ENCODE measurements at places on chromosomes 7 and 10.

DNA sequence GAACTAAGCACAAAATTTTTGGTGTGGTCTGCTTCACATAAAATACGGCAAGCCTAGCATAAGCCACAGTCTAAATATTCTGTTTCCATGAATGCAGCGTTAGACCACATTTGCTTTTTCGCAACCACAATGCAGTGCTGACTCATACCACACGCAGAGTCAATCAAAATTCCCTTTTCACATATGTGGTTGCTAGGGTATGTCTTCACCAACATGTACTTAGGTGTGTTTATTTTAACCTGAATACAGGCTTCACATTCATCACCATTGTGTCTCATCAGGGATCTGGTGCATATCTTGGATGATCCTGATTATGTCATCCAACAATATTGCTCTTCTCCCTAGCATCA lies 90.8 kb downstream of the CHN2 start:
- DNase-seq = peak; percentile 89

GRCh38 chr7:85554236-85555178 lies 367.7 kb upstream of the SEMA3D start:
- DNase-seq = peak; percentile 91

- DNase-seq = peak; percentile 75
These were observed 156.6 kb upstream of the LYZL2 start for GRCh38 chr10:30786131-30786530.

GRCh38 chr10:14048930-14049613 lies 281.7 kb downstream of the FRMD4A start:
- peak; percentile 65 for DNase-seq

DNA sequence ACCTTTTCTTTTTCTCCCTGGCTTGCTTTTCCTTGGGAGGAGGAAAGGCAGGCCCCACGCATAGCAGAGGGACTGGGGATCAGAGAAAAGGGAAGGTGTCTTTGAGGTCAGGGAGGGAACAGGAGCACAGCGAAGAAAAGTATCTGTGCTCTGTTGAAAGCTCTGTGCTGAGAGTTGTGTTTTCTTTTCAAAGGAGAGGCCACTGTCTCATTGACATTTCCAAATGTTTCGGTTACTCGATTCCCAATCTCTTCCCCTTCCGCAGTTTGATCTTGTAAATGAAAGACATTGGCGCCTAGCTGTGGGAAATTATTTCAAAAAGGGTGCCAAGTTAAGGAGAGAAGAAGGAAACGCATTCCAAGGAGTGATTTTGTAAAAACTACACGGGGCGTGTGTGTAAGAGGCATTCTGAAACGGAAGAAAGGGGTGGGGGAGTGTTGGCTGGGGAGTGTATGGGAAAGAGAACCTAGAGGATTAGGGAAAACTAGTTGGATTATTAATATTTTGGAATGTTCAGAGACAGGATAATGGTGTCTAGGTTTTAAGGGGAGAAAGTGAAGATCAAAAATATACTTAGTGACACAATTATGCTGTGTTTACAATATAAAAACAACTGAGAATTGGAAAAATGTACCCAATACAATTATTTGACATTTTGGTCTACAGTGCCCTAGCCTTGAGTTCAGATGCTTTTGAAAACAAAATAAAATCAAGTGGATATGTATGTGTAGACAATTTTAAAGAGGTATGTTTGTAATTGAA lies 708 bp downstream of the KLHDC10 start:
- peak; percentile 31 for DNase-seq

DNA sequence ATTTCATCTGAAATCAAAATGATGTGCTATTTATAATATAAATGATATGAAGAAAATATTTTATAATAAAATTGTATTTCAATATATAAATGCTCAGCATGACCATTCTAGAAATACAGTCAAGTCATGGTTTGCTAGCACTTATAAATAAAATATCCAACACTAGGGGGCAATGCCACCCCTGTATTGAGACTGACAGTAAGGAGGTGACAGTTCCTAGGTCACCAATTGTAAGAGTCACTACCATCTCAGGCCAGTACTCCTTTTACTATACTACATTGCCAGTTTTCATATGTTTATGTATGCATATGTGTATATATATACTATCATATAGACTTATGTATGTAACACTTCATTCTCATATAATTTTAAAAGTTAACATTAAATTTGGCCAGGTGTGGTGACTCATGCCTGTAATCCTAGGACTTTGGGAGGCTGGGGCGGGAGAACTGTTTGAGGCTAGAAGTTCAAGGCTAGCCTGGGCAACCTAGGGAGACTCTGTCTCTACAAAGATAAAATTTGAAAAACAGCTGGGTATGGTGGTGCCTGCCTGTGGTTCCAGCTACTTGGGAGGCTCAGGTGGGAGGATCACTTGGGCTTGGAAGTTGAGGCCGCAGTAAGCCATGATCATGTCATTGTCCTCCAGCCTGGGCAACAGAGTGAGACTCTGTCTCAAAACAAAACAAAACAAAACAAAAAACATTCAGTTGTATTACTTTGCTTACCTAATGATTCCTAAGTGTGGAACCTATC lies 2.4 kb upstream of the CNOT4 start:
- DNase-seq = peak; percentile 78

DNA sequence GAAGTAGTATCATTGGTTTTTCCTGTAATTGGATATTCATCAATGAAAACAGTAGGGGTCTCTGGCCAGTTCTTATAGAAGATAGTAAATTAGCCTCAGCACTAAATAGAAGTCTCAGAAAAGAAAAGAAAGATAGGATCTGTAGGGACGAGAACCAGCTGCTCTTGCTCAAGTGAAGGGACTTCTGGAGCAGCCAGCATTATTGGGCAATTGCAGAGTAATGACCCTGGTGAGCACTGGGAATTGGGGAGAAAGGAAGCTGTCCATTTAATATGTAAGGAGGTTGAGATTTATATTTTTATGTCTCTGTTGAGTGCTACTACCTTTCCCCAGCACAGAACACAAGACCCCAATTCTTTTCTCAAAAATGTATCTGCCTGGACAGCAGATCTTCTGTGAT lies 61.2 kb upstream of the WNT16 start:
- no peak for DNase-seq

GRCh38 chr7:143230602-143231457 lies 9.0 kb downstream of the TAS2R40 start:
- no peak for DNase-seq

GRCh38 chr7:141013345-141013715 lies 1.4 kb downstream of the MRPS33 start:
- DNase-seq = no peak

- DNase-seq = no peak
These were observed 853.5 kb downstream of the GATA3 start for GRCh38 chr10:8908013-8908412.

DNA sequence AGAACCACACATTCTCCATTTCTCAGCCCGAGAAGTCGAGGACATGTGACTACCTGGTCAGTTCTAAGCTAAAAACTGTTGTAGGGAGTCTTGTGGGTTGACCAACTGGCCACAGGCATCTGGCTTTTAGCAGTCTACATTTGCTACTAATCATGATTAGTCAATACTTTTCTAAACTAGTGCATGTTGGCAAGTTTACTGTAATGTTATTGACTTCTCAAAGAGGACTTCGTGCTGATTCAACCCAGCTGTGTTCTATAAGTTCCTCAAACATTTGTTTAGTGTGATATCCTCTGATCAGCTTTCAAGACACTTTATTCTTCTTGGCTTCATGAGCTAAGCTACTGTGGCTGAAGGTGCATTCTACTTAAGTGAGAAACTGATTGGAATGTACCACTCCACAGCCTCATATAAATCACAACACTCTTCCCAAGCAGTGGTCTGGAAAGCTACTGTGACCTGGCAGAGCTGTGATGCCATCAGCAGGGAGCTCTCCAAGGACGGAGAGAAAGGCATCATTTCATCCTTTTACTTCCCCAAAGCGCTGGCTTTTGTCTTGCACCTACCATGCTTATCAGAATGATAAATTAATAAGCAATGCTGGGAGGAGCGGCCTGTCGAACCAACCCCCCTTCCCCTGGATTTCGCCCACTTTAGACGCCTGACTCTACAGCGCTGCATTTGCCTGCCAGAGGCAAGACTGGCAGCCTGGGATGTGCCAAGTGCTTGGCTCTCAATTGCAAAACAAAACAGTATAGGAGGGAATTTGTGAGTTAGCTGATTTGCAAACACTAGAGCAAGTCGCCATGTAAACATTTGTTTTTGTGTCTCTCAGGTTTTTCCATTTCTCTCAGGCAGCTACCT lies 206.7 kb upstream of the PLXNA4 start:
- DNase-seq = peak; percentile 54

- no peak for DNase-seq
These were observed 53.7 kb upstream of the MAGI2 start for GRCh38 chr7:79507131-79507530.

- DNase-seq = no peak
These were observed 35.7 kb downstream of the SEMA3E start for GRCh38 chr7:83613232-83613631.

DNA sequence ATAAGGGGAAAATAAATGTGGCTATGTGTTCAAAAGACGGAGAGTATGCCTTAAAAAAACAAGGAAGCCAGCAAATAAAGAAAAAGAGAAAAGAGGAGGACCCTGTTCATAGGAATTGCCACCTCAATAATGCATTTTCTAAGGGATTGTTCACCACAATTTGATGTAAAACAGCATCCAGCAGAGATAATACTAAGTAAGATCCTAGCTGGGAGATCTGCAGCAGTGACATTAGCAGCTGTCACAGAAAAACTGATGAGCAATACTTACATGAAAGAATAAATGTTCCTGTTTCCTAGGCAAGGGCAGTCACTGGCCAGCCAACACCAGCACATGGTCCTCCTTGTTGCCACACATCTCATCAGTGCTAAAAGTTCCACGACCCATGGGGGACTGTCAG lies 391.5 kb downstream of the SORCS1 start:
- no peak for DNase-seq

GRCh38 chr7:80637911-80638765 lies at the start of gene CD36:
Gene CD36 (plus strand): TSS chr7:80638642. CDS start chr7:80646741, 8,099 bp downstream.
- no peak for DNase-seq

DNA sequence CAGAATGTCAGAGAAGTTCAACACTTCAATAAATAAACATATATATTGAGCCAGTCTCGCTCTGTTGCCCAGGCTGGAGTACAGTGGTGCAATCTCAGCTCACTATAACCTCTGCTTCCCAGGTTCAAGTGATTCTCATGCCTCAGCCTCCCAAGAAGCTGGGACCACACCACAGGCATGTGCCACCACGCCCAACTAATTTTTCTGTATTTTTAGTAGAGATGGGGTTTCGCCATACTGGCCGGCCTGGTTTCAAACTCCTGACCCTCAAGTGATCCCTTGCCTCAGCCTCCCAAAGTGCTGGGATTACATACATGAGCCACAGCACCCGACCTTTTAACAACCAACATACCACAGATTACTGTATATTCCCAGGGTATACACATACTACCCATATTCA lies 134.2 kb downstream of the JMJD1C start:
- no peak for DNase-seq

DNA sequence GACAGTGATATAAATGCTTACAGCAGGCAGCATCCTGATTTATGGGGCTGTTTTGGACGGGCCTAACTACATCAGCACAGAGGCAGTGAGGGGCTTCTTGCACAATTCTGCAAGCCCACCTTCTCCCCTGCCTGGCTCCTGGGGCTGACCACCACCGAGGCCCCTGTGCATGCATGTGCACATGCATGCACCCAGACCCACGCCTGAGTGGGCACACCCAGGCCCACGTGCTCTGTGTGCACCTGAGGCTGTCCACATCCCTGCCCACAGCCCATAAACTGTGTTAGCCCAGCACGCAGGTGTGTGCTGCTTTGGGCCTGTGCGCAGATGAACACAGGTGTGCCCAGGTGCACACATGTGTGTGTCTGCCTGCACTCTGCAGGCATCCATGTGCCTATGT lies 40.0 kb downstream of the ZMIZ1 start:
- no peak for DNase-seq

GRCh38 chr10:70803775-70804420 lies 11.8 kb upstream of the SGPL1 start:
- DNase-seq = peak; percentile 74

GRCh38 chr7:107998150-107998549 lies 4.8 kb downstream of the LAMB1 start:
- peak; percentile 67 for DNase-seq

DNA sequence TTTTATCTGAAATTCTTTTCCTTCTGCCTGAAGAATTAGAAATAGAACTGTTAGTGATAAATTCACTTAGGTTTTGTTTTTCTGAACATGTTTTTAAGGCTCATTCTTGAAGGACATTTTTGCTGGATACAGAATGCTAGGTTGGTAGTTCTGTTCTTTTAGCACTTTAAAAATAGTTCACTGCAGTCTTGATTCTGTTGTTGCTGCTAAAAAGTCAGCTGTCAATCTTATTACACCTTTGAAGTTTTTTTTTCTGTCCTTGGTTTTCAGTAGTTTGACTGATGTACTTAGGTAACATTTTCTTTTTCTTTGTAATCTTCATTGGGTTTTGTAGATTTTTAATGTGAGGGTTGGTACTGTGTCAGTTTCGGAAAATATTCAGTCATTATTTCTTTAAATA lies 48.7 kb downstream of the C1GALT1 start:
- DNase-seq = no peak

DNA sequence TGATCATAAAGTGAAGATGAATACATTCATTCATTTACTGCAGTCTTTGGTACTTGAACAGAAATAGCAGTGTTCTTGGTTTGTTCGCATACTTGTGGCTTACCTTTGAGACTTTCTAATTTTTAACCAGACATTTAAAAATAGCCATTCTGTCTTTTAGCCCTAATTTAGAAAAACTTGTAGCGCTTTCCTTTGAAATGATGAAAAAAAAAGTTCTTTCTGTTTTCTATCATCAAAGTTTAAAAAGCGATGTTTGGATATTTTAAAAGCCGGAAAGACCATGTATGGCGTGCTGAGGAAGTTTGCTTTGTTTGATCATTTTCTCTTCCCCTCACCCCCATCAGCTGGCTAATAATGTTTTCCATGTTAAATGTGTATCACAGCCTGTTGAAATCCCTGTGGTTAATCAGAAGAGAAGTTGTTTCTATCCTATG lies 116.3 kb downstream of the CUX1 start:
- DNase-seq = no peak

DNA sequence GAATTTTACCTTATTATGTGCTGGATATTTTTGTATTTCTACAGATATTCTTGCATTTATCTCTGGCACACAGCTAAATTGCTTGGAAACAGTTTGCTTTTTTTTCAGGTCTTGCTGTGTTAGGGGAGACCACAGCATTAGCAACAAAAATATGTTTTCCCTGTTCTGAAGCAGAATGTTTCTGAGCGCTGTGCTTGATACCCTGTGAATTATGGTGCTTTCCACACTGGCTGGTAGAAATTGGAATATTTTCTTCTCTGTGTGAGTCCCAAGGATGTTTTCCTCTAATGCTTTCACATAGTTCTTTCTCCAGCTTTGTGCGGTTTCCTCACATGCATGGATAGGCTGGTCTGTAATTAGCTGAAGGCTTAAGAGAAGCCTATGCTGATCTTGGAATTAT lies 651.6 kb upstream of the IGFBP3 start:
- no peak for DNase-seq

All from kidney tubule cell (primary cell).